Suprapubic skin (tissue), 4 donors: ENCODE measurements at places on chromosomes 12 and 14.
A peak's percentile ranks its signal among the peaks of the same experiment; 100 is the strongest.

DNA sequence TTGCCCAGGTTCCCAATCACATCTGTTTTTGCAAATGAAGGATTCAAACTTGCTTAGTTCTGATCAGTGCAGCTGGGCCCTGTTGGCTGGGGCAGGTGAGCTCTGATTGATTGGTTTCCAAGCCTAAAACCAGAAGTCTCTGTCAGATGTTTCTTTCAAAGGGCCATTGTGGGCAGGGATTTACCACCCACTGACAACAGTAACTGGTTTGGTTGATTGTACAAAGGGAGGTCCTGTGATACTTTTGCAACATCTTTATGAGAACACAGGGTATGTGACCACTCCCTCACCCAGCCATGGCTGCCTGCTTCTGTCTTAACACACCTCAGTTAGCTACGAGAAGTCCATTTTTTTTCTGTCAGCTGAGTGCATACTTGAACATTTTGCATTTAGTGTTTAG lies 184.1 kb downstream of the FLRT2 start:
- no peak overlapping the region for H3K4me3 ChIP-seq
- no peaks in the 10 kb centered on the region for H3K27me3 ChIP-seq
- H3K36me3 ChIP-seq = no peaks in the 10 kb centered on the region
- H3K27ac ChIP-seq = no peak overlapping the region

DNA sequence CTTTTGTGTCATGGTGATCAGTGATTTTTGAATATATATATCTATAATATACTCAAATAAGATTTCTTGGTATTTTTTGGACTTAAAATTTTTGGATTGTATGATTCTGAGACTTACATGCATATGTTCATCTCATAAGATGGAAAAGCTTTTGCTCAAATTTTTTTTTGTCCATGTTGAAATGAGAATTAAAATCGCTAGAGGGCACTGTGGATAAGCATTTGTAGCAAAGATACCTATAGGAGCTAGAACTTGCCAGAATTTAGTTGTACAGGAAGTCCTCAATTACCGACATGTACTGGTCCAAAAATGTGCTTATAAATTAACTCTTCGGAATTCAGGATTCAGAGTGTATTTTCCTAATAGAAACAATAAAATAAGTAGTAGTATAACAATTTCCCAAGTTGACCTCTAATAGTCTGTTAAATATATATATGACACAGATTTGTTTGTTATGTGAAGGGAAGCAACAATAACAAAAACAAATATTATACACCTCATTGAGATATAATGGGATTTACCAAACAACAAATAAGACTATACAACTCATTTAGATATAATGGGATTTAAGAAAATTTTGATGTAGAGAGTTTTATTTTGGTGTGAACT lies 179.6 kb downstream of the TMEM117 start:
- no peak overlapping the region for H3K4me3 ChIP-seq
- H3K36me3 ChIP-seq = no peaks in the 10 kb centered on the region
- no peak for DNase-seq
- H3K4me1 ChIP-seq = no peaks in the 10 kb centered on the region

DNA sequence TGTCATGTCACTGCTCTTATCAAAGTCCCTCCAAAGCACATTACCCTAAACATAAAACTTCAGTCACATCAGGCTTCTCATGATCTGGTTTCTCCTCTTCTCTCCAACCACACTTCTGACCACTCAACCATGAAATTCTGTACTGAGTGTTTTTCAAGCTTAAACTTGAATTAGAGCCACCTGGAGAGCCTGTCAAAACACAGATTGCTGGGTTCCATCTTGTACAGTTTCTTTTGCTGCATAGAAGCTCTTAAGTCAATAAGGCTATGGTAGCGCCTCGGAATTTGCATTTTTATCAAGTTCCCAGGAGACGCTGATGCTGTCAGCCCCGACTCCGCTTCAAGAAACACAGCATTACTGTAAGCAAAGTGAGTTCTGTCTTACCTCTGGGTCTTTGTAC lies 16.4 kb upstream of the SRRM4 start:
- DNase-seq = no peak
- no peaks in the 10 kb centered on the region for H3K36me3 ChIP-seq
- H3K27ac ChIP-seq = no peak overlapping the region
- no peak overlapping the region for H3K4me3 ChIP-seq
- no peaks in the 10 kb centered on the region for H3K4me1 ChIP-seq
- H3K27me3 ChIP-seq = no peaks in the 10 kb centered on the region

DNA sequence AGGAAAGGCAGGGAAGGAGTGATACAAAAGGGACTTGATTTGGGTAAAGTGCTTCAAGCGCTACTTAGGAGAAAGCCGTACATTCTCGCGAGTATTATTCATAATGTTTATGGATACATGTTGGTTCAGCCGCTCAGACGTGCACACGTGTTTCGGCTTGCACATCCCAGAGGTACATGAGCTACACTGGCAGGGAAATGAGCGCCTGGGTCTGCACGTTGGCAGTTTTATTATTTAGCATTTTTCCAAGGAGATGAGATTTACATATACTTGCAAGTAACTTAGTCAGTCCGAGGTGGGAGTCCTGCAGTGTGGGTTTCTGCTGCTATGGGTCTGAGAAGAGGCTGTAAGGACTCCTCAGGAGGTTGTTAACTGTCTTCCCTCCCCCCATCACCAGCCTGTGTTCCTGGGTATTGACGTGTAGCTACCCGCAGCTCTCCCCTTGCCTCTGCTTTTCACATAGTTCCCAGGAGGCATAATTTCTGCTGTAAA lies 1.5 kb downstream of the PRKCH start:
- H3K27me3 ChIP-seq = peaks cover 3% of the 10 kb centered on the region
- peak overlapping the region; percentile 94 for H3K27ac ChIP-seq
- peak overlapping the region; percentile 90 for H3K4me3 ChIP-seq
- no peaks in the 10 kb centered on the region for H3K36me3 ChIP-seq
- peaks cover 27% of the 10 kb centered on the region for H3K4me1 ChIP-seq

DNA sequence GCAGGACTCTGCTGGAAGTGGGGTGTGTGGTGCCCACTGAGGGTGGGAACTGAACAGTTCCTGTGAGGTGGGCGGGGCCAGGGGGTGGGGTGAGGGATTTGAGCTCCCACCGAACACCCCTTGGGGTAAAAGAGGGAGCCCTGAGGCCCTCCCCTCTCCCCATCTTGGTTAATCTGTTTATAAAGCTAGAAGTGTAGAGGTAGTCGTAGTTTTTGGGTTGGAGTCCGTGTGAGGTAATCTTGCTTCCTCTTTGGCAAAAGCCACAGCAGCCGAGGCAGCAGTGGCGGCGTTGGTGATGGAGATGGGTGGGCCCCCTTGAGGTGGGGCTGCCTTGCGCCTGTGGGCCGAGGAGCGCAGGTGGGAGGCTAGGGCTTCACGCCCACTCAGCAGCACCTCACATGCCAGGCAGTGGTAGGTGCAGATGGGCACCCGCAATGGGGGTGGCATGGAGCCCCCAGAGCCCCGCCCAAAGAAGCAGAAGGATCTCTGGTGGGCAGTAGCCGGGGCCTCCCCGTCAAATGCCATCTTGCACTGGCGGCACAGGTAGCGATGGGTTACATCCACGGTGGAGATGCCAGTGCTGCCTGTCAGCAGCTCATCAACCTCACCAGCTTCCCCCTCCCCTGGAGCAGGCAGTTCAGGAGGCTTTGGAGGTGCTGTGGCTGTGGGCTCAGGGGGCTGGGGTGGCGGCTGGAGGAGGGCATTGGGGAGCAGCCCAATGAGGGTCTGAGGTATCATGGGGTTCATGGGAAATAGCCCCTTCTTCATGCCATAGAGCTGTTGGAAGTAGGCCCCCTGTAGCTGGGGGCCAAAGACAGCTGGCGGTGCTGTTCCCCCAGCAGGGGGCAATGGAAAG lies 29.6 kb downstream of the ZFHX2 start:
- H3K27ac ChIP-seq = no peak overlapping the region
- no peak for DNase-seq
- no peaks in the 10 kb centered on the region for H3K27me3 ChIP-seq
- H3K4me3 ChIP-seq = no peak overlapping the region
- H3K4me1 ChIP-seq = no peaks in the 10 kb centered on the region
- peaks cover 5% of the 10 kb centered on the region for H3K36me3 ChIP-seq

DNA sequence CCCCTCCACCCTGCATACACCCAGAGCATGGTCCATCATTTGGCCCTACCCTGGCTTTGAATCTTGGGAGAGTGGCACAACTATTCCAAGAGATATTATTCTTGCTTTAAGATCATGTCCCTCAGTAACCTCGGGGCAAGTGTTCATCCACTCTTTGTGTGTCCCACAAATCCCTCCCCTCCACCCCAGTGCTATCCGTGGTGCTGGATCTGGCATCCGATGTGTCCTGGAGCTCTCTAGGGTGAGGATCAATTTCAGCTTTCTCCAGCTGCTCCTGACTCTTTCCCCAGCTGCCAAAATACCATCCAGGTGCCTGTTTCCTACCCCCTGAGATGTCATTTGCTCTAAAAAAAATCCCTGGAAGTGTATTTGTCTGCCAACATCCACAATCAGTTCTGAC lies 64.8 kb upstream of the CMKLR1 start:
- H3K4me3 ChIP-seq = no peak overlapping the region
- no peaks in the 10 kb centered on the region for H3K4me1 ChIP-seq
- no peak overlapping the region for H3K27ac ChIP-seq
- H3K36me3 ChIP-seq = no peaks in the 10 kb centered on the region

GRCh38 chr12:47776471-47777143 lies 3.6 kb downstream of the SLC48A1 start:
- H3K27me3 ChIP-seq = no peaks in the 10 kb centered on the region
- peak overlapping the region; percentile 67 for H3K27ac ChIP-seq
- H3K4me1 ChIP-seq = peaks cover 82% of the 10 kb centered on the region
- H3K4me3 ChIP-seq = no peak overlapping the region
- H3K36me3 ChIP-seq = peaks cover 6% of the 10 kb centered on the region
- no peak for DNase-seq

- H3K4me1 ChIP-seq = peaks cover 3% of the 10 kb centered on the region
- no peaks in the 10 kb centered on the region for H3K36me3 ChIP-seq
- no peaks in the 10 kb centered on the region for H3K27me3 ChIP-seq
- H3K4me3 ChIP-seq = no peak overlapping the region
Observed at GRCh38 chr14:49991491-49991890, 98.6 kb downstream of the ARF6 start.

- no peaks in the 10 kb centered on the region for H3K27me3 ChIP-seq
- peaks cover 50% of the 10 kb centered on the region for H3K36me3 ChIP-seq
- no peak overlapping the region for H3K4me3 ChIP-seq
- H3K27ac ChIP-seq = no peak overlapping the region
- H3K4me1 ChIP-seq = no peaks in the 10 kb centered on the region
- no peak for DNase-seq
Observed at GRCh38 chr12:57712701-57713100, 18.8 kb downstream of the OS9 start.

GRCh38 chr12:106139422-106140171 lies 843 bp upstream of the NUAK1 start:
- H3K36me3 ChIP-seq = no peaks in the 10 kb centered on the region
- peak overlapping the region; percentile 99 for H3K27ac ChIP-seq
- H3K27me3 ChIP-seq = peaks cover 2% of the 10 kb centered on the region
- DNase-seq = peak; percentile 84

DNA sequence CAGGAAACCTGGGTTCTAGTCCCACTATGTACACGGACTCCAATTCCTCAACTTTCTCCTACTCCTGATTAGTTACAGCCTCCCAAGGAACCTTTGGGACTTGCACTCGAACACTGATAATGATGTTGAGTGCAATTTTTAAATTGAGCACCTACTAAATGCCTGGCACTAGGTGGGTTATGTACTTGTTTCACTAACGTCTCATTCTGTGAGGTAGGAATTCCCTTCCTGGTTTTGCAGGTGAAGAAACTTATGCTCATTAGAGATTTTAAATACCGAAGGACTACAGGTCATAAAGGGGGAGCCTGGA lies 536 bp downstream of the PARPBP start:
- H3K36me3 ChIP-seq = peaks cover 15% of the 10 kb centered on the region
- no peaks in the 10 kb centered on the region for H3K27me3 ChIP-seq
- H3K4me3 ChIP-seq = peak overlapping the region; percentile 69
- no peak overlapping the region for H3K27ac ChIP-seq
- no peak for DNase-seq

DNA sequence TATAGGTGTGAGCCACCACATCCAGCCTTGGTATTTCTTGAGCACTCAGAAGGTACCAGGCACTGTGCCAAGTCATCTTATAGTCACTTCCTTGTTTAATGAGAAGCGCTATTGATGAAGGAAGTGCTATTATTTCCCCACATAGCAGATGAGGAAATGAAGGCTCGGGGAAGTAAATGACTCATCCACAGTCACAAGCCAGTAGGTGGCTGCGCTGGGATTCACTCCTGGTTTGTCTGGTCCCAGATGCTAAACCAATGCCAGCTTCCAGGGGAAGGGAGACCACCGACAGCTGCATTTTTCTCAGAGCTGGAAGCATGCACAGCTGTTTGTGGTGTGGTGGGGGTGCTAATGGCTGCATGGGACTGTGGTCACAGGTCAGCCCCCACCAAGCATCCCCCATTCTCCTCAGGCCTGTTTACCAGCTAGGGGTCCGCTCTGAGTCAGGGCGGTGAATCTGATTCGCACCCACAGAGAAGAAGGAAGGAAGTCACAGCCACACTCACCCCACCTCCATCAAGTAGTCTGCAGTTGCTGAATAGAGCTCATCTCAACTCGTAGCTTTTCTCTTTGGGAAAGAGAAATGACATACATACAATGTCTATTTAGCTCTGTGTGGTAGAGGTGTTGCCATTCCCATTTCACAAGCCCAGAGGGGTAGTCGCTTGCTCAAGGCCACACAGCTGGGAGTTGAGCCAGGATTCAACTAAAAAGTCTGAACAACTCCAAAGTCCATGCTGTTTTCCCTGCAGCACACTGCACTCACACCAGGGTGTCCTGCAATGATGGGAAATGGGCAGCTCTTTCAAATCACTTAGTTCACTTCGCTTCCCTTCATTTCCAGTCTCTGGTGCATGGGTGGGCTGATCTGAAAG lies 6.3 kb upstream of the LTBP2 start:
- no peak overlapping the region for H3K27ac ChIP-seq
- H3K27me3 ChIP-seq = no peaks in the 10 kb centered on the region
- no peak overlapping the region for H3K4me3 ChIP-seq
- H3K36me3 ChIP-seq = no peaks in the 10 kb centered on the region
- peaks cover 73% of the 10 kb centered on the region for H3K4me1 ChIP-seq

DNA sequence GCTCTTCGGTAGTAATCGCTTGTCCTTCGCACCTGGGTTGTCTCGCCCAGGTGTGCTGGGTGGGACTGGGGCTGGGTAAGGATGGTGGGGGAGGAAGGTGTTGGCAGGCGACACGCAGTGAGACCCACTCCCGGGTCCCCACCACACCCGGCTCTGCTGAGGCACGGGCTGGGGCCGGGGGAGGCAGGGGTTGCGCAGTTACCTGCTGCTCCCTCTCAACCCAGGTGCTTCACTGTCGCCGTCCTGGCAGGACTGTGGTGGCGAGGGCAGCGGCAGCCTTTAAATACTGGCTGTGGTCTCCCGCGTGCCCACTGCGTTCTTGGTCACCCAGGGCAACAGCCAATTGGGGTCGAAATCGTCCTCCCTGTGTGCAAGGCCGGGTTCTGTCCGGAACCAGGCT lies at the start of gene CCER1:
Gene CCER1 (minus strand): TSS at position 256 of the 400 bp plus-strand sequence. CDS start 434 bp downstream, outside the sequence.
- no peaks in the 10 kb centered on the region for H3K36me3 ChIP-seq
- no peaks in the 10 kb centered on the region for H3K27me3 ChIP-seq
- no peak for DNase-seq
- H3K4me1 ChIP-seq = no peaks in the 10 kb centered on the region
- no peak within 1 kb of the TSS for H3K4me3 ChIP-seq

DNA sequence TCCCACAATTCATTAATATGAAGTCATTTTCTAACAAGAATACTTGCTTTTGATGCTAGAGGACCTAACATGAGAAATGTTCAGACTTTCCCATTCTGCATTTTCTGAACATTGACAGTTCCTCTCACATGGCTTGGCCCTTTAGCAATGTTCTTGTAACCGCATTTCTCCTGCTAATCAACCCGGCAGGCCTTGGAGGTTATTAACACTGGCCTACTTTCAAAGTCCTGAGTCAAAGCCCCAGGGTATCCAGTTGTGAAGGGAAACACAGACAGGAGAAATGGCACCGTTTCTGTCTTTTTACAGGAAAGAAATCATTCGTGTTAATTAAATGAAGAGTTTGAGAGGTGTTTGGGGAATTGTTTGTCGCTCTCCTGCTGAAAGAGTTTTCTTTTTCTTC lies 446.5 kb upstream of the MIS18BP1 start:
- no peak overlapping the region for H3K27ac ChIP-seq
- no peaks in the 10 kb centered on the region for H3K36me3 ChIP-seq
- no peak overlapping the region for H3K4me3 ChIP-seq
- peaks cover 14% of the 10 kb centered on the region for H3K4me1 ChIP-seq
